AG09309 (cell line): ENCODE measurements at places on chromosomes 13 and 19.

- peak; percentile 17 for DNase-seq
Measured at GRCh38 chr13:94009701-94010100, 469.8 kb downstream of the DCT start.

DNA sequence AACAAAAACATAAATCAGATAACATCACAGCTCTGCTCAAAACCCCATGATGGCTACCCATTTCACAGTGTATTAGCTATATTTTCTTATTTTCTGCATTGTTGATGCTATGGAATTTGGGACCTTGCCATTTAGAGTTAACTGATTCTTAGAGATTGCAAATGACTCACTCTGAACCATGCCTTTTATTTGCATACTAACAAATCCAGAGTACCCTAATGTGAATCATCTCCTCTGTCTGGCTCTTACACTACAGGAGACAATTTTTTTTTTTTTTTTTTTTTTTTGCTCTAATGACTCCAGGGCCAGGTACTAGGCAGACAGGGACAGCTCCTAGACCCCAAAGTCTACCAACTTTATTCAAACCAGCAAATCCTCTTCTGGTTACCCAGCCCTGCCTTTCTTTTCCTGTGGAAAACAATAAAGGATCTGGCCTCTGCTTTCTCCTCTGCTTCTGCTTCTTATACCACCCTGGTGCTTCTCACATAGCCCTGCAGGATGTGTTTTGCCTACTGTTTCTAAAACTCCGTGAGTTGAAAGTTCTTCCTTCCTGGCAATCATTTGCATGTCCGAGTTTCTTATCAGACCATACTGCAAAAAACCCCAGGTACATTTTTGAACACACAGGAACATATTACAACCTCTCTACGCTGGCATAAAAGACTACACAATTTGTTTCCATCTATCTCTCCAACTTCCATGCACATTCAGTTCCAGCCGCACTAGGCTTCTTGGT lies 10.6 kb upstream of the ZNF460 start:
- DNase-seq = peak; percentile 79

DNA sequence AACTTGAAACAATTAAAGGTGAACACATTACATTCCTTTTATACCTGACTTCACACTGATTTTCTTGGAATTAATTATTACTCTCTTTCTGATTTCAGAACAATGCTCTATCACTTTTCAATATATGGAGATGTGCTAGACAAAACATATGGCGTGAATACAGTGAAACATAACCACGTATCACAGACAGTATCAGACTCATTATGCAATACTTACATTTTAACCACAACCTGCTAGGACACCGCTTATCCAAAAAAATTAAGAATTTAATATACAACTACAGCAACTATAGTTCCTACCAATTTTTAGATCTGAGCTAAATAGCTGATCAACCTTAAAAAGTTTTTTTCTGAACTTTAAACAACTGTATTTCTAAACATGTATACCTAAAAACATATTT lies 9.9 kb downstream of the HSPH1 start:
- DNase-seq = no peak

GRCh38 chr19:32018014-32018413 lies 327.4 kb upstream of the ZNF507 start:
- DNase-seq = no peak

DNA sequence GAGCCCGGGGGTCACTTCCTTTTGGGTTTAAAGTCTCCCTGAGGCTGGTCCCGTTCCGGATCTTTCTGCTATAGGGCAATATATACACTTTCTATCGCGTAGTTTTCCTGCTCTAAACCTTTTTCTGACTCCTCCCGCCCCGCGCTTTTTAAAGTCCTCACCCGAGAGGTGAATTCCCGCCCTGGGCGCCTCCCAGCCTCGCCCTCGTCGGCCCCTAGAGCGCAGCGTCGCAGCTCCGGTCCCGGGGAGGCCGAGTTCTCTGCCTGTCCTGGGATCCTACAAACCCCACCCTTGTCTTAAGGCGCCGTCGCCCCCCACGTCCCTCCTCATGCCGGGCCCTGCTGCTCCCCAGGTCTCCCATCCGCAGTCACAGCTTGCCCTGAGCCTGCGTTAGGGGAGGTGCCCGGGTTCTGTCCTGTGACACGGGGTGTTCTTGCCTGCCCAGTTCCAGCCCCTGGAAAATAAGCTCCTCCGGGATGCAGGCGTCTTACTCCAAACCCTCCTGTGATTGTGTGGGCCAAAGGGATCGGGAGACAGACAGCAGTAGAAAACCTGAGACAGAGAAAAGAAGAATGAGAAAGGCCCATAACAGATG lies 491 bp downstream of the ZNF525 start:
- no peak for DNase-seq

DNA sequence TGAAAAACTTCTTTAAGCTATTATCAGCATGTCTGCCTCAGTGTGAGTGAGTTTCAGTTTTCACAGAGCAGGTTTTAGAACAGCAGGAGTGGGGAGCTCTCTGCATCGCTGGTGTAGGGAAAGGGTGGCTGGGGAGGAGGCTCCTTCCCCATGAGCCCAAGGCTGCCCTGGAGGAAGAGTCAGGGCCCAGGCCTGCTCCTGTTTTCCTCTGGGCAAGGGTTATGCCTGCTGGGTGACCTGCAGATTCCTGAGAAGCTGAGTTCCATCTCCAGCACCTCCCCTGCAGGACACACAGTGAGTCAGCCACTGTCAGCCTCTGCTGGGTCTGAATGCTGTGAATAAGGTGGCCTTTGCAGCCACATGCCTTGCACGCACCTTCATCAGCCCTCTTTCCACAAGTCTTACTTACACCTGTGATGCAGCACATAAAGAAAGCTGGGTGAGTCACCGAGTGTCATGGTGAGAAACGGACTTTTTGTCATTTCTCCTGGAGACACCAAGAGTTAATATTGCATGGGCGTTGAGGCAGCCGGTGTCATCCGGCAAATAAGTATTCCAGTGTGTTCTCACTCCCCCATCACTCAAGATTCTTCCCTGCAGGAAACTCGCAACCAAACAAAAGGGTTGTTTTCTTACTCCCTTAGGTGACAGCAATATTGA lies 186.4 kb upstream of the KL start:
- DNase-seq = no peak

- DNase-seq = no peak
Measured at GRCh38 chr19:39765091-39766076, 13.3 kb upstream of the LEUTX start.

- no peak for DNase-seq
Measured at GRCh38 chr19:2202366-2202765, 33.8 kb downstream of the PLEKHJ1 start.

- DNase-seq = no peak
Measured at GRCh38 chr13:72139192-72139591, 272.2 kb upstream of the DACH1 start.

DNA sequence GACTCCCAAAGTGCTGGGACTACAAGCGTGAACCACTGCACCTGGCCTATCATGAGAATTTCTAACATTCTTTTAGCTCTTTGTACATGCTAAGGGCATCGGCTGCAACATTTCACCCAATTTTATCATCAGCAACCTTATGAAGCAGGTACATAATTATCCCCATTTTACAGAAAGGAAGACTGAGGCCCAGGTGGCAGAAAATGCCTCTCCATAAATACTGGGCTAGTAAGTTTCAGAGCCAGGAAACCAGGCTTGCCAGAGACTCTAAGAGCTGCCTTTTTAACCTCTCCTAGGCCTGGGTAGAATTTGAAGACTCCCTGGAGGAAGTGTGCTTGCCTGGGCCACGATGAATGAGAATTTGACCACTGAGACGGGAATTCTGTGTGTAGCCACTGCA lies 2.2 kb downstream of the ERCC2 start:
- no peak for DNase-seq

DNA sequence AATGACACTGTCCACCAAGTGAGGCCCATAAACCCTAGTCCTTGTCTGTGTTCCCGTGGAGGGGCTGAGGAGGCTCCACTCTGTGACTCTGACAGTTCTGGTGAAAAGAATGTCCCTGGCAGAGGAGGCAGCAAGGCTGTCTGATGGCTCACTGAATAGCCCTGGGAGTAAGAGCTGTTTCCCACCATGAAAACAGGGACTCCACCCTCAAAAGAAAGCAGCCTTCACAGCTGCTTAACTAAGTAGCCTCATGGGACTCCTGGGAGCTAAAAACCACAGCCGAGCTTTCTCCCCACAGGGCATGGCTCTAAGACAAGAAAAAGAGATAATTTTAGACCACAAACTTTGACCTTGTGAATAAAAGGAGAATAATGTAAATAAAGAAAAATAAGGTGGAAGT lies 135.1 kb upstream of the FRY start:
- peak; percentile 80 for DNase-seq

GRCh38 chr13:21530656-21531055 lies 71.6 kb upstream of the ZDHHC20 start:
- no peak for DNase-seq

- DNase-seq = no peak
Measured at GRCh38 chr19:16886305-16886880, 2.4 kb upstream of the F2RL3 start.

- DNase-seq = no peak
Measured at GRCh38 chr13:95438297-95438696, 114.2 kb upstream of the CLDN10 start.

- no peak for DNase-seq
Measured at GRCh38 chr13:34241332-34241731, 423.4 kb downstream of the RFC3 start.

- DNase-seq = no peak
Measured at GRCh38 chr19:56098731-56099568, 22.1 kb downstream of the ZNF787 start.

DNA sequence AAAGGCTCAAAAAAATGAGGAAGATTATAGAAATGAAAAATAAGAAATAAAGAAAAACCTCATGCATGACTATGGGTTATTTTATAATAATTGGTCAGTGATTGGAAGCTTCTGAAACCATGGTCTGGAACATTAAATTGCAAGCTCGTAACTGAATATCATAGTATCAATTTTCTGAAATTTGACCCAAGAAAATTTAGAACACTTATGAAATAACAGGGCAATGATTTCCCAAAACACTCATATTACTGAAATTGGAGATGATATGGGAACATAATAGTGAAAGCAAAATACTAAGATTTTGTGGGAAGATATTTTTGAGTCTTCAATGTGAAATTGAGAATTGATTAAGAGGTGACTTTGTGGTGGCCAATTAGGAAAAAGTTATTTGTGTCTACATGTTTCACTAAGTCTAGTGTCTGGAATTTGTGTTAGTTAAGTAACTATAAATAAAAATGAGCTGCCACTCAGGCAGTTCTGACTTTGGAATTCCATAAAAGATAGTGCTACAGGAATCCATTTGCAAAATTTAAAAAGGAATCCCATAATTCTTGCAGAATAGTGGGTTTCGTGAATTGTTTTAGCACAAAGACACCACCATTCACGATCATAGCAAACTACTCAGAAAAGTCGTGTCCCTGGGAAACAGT lies 603.0 kb downstream of the LMO7 start:
- DNase-seq = no peak

DNA sequence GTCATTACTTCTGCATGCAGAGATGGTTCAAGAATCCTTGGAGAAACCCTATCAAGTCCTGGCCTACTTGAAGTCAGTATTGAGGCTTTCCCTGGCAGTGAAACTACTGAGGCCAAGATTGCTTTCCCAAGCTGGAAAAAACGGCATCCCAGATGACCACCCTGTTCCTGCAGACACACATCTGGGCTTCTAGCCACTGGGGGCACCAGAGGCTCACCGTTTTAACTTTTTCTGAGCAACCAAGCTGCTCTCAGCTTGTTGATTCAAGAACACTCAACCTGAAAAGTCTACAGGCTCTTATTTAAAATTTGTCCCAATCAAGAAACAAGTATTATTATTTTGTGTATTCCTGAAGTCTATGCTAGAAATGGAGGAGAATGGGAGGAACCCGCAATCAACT lies 66.6 kb downstream of the SPRYD7 start:
- no peak for DNase-seq

DNA sequence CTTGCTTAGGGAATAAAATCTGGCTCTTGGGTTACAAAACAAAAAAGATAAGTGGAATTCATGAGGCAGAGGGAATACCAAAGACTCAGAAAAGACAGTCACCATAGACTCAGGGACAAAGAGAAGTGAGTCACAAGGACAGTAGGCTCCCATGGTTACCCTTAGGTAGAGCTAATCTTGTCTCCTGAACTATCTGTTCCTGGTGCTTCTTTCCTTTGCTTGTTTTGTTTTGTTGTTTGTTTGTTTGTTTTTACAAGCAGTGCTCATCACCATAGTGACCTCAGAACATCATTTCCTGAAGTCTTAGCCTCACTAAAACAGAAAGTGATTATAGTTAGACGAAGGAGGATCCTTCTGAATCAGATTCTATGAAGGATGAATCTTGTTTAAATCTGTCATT lies 142.3 kb upstream of the SOX21 start:
- no peak for DNase-seq

DNA sequence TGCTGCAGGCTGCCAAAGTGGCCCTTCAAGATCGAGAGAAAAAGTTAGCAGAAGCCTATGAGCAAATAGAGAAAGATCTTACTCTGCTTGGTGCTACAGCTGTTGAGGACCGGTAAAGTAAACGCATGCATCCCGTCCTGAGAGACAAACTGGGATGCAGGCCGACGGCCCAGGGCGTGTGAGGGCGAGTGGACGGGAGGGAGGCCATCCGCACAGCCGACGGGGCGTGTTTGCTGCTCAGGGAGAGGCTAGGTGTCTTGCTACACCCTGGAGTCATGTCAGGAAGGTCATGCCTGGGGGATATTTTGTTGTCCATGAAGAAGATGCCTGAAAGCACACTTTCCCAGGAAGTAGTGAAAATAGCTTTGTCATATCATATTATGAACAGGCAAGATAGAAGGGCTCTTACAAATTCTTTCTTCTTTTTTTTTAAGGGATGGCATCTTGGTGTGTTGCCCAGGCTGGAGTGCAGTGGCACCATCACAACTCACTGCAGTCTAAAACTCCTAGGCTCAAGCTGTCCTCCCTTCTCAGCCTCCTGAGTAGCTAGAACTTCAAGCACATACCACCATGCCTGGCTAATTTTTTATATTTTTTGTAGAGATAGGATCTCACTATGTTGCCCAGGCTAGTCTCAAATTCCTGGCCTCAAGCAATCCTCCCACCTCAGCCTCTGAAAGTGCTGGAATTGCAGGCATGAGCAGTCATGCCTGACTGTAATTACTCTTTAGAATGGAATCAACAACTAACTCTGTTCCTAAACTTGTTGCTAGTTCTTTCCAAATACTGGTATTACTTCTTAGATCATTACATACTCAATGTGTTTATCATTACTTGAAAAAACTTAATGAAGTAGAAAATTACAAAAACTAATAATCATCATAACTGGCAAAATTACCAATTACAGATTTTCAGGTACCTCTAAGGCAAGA lies 117.6 kb upstream of the MCF2L start:
- no peak for DNase-seq

DNA sequence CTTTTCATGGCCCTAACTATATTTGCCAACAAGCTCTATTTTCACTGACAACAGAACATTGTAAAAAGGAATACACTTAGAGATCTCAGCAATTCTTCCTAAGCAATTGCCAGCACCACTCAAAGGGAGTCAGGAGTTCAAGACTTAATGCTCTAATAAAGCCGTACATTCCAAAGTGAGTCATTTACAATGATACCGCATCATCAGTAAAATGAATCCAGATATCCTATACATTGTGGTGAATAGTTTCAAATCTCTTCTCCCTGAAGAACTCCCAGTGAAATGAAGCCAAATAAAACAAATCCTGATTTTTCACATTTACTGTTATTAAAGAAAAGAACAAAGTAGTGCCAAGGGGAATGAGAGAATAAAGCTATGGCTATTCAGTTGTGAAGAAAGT lies 2898.7 kb upstream of the PCDH20 start:
- no peak for DNase-seq

- no peak for DNase-seq
Measured at GRCh38 chr19:12224676-12225075, 61.8 kb downstream of the ZNF136 start.

GRCh38 chr19:46586294-46586693 lies 14.8 kb upstream of the CALM3 start:
- DNase-seq = no peak

- no peak for DNase-seq
Measured at GRCh38 chr13:105952233-105952972, 583.1 kb downstream of the EFNB2 start.
